ENCODE measurements at places on chromosomes 12 and 14.

DNA sequence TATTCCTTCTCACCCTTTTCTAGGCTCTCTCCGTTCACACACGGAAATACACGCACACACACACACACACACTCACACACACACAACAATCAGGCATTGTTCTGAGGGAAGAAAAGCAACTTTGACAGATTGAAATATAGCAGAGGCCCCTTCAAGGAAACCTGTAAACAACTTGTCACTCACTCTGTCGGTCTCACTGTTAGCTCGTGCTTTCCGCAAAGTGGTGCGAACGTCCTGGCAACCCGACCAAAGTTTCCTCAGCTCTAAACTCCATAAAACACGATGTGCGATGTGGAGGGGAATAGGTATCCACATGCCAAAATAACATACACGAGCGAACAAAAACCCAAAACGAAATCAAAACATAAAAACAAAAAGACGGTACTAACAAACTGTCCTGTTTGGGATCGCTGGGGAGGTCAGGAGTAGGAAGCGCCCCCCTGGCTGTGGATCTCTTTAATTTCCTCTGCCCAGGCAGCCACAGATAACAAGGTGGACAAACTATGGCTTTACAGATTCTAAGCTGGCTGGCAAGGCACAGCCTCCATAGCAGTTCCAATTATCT is 822 bp upstream of the SOX5 start:
- no peak for DNase-seq

GRCh38 chr12:130418251-130418650 is 80.6 kb downstream of the PIWIL1 start:
- DNase-seq = no peak

DNA sequence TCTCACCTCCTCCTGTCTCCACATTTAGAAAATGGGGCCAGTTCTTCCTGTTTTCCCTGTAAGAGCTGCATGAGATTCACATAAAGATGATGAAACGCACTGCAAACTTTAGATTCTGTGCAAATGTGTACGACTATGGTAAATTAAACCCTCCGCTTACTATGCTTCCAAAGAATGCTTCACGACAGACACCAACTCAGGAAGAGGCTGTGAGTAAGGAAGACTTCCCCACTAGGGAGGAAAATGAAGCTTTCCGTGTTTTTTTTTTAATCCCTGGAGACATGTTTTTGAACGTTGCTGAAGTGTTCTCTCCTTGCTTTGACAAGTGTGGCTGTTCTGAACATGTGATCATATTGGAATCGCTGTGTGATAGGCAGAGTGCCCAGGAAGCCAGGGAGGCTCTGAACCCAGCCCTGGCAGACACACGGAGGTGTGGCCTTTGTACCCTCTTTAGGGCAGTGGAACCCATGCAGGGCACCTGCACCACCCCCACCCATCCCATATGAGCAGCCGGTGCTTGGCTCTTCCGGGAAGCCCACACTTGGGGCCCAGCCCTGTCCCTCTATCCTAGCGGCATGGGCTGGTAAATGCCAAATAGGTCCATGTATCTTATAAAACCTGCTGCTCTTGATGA is 7.5 kb upstream of the SYNE3 start:
- DNase-seq = peak; percentile 90

DNA sequence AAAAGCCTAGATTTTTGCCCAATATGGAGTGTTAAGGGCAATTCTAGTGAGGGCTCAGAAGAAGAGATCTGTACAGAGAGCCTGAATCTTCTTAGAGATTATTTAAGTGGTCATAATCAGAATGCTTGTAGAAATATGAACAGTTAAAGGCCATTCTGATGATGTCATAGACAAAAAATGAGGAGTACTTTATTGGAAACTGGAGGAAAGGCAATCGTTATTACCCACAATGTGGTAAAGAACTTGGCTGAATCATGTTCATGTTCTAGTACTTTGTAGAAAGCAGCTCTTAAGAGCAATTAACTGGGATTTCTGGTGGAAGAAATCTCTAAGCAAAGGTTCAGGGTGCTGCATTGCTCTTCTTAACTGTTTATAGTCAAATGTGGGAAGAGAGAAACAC is 36.4 kb upstream of the SYT10 start:
- DNase-seq = no peak

GRCh38 chr14:73754911-73755360 is 40.8 kb upstream of the PNMA1 start:
- DNase-seq = no peak

DNA sequence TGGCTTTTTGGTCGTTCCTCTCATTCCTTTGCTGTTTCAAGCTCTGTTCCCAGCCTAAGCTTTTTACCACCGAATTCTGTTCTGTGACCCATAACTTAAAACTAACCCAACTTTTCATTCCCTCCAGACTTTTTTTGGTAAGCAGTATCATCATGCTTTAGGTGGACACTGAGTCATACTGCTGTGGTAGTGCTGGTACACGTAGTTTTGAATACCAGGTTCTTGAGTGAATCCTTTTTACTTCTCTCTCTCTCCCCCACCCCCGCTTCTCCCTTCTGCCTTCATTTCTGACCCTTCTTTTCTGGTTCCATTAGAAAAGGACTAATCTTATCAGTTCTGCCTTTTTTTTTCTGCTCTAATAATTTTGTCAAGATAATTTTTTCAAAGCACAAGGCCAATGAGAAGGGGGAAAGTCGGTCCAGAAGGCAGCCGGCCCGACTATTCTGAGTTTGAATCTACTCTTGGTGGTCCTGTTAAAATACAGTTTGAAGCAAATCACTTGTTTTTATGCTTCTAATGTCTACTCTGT is 2.3 kb upstream of the MDM2 start:
- no peak for DNase-seq
